ENCODE measurements at places on chromosomes 1 and 21. TPM values are rescaled to one million over a fixed set of nuclear protein-coding genes. Genes with fewer than 3 reads are reported as not detected.

The TRPM2 gene
- total RNA-seq, result not detected

The STRIP1 gene
- total RNA-seq, result 19.5 TPM

The LEMD1 gene
- total RNA-seq, result not detected

The COL16A1 gene
- total RNA-seq, result 39.8 TPM

The CFHR5 gene
- total RNA-seq, result not detected

The FNDC5 gene
- total RNA-seq, result 0.17 TPM

The CD53 gene
- not detected for total RNA-seq

The LENEP gene
- not detected for total RNA-seq

The CAPN9 gene
- total RNA-seq, result not detected

The PDZK1 gene
- under 0.01 TPM for total RNA-seq

The MCOLN3 gene
- total RNA-seq, result under 0.01 TPM

The SHISAL2A gene
- total RNA-seq, result not detected

The BCL2L15 gene
- not detected for total RNA-seq

The NEGR1 gene
- 2.5 TPM for total RNA-seq

The LCE1F gene
- total RNA-seq, result not detected

The SPATA17 gene
- total RNA-seq, result 0.84 TPM

The CATSPERE gene
- 0.50 TPM for total RNA-seq

The LDLRAD1 gene
- not detected for total RNA-seq

The NECTIN4 gene
- 0.17 TPM for total RNA-seq

The AVPR1B gene
- total RNA-seq, result not detected

The CLCA2 gene
- under 0.01 TPM for total RNA-seq

The ARHGAP29 gene
- 24.2 TPM for total RNA-seq

The LAMB3 gene
- total RNA-seq, result 4.9 TPM
